ENCODE measurements at places on chromosomes 12 and 14.

DNA sequence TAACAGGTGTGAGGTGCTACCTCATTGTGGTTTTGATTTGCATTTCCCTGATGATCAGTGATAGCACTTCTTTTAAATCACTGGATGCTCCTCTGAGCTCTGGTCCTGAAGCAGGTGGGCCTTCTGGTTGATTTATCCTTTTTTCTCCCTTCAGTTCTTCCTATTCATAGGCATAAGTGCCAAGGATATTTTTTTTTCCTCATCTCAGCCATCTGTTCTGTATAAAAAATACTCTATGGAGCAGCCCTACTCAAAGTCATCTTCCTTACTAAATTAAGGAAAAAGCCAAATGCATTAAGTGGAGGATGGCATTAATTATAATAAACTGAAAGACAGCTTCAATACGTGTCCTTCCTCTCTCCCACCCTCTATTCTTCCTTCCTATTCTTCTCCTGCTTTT is 18.4 kb downstream of the SPIC start:
- no peak for DNase-seq

GRCh38 chr12:71440763-71441748 is 1.5 kb downstream of the LGR5 start:
- DNase-seq, result peak; percentile 26

GRCh38 chr14:89164168-89165073 is 252.6 kb downstream of the FOXN3 start:
- no peak for DNase-seq

DNA sequence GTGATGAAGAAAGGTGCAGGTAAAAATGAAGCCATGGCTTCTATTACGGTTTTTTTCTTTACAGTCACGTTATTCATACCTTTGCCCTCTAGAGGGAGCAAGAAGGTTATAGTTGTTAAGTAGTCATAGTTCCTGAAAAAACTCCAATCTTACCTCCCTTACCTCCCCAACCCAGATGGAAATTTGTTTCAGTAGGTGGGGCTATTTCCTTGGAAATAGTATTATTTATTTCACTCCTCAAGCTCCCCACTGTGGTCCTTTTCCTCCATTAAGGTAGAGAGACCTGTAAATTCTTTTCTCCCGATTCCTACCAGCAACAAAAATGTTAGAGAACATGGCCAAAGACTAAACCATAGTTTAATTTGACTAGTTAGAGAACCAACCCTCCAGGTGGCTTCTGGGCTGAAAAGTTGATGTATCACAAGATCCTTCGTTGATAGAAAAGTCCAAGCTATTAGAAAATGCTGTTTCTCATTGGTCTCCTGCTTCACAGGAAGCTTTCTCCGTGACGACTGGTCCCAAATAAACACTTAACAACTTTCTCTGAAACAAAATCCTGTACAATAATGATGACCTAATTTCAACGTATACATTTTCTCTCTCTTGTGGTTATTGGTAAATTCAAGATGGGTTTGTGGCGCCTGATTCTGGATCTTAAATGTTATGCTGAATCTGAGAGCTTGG is 43.5 kb downstream of the TMX1 start:
- DNase-seq, result peak; percentile 17

GRCh38 chr12:120290609-120291305 is 946 bp downstream of the RNU4-2 start:
- DNase-seq, result peak; percentile 41

DNA sequence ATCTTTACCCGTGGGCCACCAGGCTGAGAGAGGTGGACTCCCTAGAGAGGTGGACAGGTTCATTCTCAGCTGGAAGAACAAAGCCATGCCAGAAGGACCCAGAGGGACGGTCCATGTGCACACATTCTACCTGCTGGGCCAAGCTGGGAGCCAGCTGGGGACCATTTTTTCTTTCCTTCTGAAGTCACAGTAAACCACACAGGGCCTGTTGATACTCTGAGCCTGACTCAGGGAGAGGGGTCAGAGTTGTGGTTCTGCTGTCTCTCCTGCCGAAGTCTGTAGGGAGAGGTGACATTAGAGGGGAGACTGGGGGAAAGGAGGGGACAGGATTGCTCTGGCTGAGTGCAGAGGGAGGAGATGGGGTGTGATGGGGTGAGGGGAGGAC is 148.6 kb downstream of the TSPAN9 start:
- no peak for DNase-seq

DNA sequence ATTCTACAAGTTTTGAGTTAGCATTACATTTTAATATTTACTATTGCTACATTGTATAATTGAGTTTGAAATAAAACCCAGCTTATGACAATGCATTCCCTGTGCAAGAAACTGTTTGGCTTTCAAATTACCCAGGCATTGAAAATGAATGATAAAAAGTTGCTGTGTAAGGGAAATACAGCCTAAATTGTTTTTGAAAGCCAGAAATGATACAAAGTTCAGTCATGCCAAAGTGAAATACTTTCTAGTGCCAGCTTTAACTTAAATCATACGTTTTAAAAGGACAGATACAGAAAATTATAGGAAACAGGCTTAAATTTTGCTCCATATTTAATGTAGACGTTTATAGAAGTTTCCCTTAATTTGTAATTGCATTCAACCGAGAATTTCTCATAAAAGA is 2.8 kb downstream of the MGAT2 start:
- DNase-seq, result no peak

DNA sequence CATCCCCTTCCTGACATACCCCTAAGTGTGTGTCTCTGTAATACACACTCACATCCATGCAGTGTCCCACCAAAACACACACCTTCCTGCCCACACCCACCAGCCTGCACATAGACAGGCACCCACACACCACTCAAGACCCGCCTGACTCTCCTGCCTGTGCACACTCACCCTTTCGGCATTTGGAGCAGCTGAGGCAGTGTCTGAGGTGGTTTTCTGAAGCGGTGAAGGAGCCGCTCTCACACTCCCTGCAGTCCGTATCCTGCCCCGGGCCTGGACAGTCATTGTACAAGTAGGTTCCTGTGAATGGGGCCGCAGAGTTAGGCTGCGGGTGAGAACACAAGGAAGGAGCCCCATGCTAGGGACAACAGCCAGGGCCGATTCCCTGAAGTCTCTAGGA is 8.3 kb downstream of the TNFRSF1A start:
- DNase-seq, result no peak

GRCh38 chr14:22561661-22562579 is 27.1 kb downstream of the DAD1 start:
- no peak for DNase-seq

GRCh38 chr12:71124835-71125460 is 32.9 kb downstream of the TSPAN8 start:
- no peak for DNase-seq

DNA sequence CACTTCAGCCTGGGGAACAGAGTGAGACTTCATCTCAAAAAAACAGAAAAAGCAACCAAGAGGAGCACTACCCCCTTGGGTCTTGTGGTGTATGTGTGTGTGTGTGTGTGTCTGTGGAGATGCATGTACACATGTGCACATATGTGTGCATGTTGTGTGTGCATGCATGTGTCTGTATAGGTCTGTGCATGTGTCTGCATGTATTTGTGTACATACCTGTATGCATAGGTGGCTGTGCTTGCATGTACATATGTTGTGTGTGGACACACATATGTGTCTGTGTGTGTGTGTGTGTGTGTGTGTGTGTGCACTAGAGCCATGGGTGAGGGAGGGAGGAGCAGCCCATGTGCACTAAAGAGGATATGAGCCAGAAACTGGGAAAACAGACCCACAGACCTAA is 49.1 kb downstream of the ARL6IP4 start:
- DNase-seq, result no peak

DNA sequence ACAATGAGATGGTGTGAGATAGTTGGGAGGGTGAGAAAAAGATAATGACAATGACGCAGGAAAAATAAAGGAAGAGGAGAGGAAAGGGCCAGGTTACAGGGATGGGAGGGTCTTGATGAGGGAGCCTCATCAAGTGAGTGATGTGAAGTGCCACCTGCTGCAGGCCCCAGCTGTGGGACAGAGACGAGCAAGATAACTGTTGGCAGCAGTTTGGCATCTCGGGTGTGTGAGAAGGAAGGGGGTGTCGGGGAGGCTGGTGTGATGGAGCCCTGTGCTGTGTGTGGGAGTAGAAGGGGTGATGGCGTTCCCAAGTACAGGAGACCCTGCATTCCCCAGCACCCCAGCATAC is 11.4 kb upstream of the TAC3 start:
- no peak for DNase-seq

- DNase-seq, result no peak
Measured at GRCh38 chr12:93521225-93522080, 51.0 kb upstream of the SOCS2 start.

DNA sequence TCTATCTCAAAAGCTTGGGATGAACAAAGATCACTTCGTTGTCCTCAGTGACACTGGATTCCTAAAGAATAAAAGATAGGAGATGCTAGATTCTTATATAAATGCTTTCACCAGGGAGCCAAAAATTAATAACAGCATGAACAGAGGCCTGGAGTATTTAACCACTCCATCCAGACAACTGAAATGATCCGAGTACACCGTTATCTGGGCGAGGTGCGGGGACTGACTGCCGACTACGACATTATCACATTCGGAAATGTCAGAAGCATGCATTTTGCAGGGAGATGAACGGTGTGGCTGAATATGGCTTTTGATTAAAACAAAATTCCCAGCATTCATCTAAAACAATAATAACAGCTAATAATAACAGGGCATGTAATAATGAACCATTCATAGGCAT is 56.6 kb downstream of the TRPV4 start:
- no peak for DNase-seq

DNA sequence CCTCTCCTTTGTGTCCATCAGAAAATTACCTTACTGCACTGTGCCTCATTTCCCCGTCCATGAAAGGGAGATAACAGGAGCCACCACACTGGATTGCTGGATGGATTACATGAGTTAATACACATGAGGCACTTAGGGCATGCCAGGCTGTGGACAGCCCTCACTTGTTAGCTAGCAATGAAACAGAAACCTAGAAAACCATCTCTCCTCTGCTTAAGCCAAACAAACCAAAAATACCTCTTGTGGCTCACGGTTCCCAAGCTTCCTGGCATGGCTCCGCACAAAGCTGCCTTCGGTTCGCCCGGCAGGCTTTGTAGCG is 660 bp upstream of the HCFC2 start:
- no peak for DNase-seq

DNA sequence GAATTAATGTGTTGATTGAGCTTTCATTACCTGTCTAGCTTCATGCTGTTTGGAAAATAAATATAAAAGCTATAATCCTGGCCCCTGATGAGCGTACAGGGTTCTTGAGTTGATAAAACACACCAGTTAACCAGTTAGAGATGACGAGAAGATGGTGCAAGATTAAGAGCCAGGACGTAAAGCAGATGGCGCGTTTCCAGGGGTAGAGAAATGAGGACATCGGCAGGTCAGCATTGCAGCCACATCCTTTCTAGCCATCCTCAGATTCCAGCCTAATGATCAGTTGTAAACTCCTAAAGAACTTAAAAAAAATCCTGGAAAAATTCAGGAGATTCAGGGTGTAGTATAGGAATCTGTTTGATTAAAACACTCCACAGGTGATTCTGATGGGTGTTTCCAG is 203.7 kb downstream of the CACNA1C start:
- DNase-seq, result no peak

DNA sequence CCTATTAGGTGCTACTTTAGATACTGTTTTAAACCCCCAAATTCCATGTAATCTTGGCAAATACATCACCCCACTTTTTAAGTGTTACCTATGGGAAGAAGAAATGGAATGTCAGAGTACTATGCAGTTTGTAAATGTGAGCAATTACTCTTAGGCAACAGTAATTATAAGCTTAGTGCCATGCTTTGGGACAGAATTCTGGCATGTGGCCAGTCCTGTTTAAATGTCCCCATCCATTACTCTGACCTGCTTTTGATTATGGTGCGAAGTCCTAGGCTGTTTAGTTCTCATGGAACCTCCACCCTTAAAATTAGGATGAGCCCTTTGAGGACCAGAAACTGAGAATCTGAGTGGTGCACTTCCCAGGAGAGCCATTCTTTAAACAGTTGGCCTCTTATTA is 321.4 kb upstream of the RGS6 start:
- no peak for DNase-seq

- peak; percentile 33 for DNase-seq
Measured at GRCh38 chr12:132546647-132547046, 56.7 kb downstream of the FBRSL1 start.

GRCh38 chr12:122052285-122052684 is 26.3 kb upstream of the MLXIP start:
- no peak for DNase-seq

DNA sequence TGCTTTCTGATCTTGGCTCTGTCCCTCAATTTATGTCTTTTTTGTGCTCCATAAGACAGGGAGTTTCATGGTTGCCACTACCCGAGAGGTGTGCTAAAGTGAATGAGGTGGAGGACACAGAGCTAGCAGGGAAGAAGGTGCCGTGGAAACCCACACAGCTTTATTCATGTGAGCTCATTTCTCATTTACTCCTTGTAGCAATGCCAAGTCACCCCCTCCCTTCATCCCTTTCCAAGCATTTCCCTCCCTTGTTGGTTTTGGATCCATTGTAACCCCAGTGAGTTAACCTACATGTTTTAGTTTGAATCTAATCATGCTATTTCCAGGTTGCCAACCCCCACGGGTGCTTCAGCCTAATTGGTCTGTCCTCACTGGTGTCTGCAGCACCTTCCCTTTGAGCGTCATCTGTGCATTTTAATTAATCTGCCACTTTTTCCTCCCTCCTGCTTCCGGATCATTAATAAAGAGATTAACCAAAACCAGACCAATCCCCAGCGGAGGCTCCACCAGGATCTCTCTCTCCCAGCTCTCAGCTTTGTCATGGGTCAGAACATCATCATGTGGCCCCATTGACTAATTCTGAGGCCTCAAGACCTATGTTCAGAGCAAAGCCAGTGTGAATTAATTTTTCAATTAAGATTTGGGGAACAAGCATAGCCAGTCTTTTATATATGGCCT is 56.2 kb downstream of the NTF3 start:
- DNase-seq, result no peak

DNA sequence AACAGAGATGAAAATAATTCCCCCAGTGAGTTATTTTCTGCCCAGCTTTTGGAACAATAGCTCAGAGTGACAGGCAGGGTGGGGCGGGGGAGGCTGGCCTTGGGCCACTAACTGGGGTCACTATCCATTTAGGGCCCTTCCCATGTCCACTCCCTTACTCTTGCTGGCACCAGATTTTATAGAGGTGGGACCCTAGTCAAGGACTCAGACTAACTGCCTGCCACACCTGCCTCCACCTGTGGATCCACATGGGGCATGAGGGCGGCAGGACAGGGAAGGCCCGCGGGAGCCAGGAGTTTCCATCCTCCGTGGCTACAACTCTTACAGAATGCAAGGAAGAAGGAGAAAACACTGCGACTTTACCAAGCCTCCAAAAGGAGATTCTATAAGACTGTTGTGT is 10.1 kb downstream of the VDR start:
- no peak for DNase-seq

- no peak for DNase-seq
Measured at GRCh38 chr12:12929696-12930095, 22.3 kb downstream of the GPRC5D start.

DNA sequence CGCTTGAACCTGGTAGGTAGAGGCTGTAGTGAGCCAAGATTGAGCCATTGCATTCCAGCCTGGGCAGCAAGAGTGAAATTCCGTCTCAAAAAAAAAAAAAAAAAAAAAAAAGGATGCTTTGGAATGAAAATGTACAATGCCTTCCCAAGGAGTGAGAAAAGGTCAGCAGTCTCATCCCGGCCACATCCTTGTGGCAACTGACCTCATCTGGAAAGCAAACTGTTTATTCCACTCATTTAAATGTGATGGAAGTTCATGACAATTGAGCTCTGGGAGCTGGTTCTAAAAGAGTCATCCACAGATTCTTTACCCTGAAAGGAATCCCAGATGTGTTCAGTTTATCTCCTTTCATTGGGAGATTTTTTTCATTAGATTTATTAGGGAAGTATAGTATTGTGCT is 19.4 kb upstream of the LIMA1 start:
- no peak for DNase-seq

Data from nephron progenitor cell (in vitro differentiated cells).